Tongue (tissue), 3 donors: ENCODE measurements at places on chromosomes 1 and 21. TPM values are rescaled to one million over a fixed set of nuclear protein-coding genes. Genes with fewer than 3 reads are reported as not detected.

Gene HES3
- not detected for total RNA-seq

Gene MRPL55
- total RNA-seq = 28.7 TPM

Gene KRTAP12-4
- total RNA-seq = not detected

Gene C8A
- not detected for total RNA-seq

Gene NBL1
- 29.5 TPM for total RNA-seq

- DNase-seq = no peak
These were observed 345.4 kb upstream of the NR5A2 start for GRCh38 chr1:199682081-199682480.

DNA sequence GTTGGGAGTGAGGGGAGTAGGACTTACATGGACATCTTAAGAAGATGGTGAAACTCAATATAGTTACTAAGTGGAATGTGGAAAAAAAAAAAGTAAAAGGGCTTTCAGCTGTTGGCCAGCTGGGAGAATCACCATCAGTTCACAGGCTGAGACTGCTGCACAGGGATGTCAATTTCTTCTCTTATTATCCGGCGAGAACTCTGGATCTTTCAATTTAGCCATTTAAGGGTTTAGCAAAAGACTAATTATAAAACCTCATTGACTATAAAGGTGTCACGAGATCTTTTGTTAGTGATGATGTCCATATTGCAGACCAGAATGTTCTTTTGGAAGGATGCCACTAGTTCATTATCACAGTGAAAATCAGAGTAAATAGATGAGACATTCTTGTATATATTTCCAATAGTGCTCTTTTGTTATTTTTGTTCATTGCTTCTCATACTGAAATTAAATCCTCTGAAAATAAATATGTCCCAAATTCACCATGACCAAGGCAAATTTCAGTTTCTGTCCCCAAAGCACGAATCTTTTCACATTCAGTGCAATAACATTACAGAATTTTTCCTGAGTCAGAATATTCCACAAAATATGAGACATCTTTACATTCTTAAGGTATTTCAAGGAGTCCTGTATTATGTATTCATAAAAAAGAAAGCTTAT, 266.1 kb downstream of the DNM3 start:
- DNase-seq = peak; percentile 91

GRCh38 chr1:209609791-209610630, 26.5 kb downstream of the CAMK1G start:
- DNase-seq = no peak

DNA sequence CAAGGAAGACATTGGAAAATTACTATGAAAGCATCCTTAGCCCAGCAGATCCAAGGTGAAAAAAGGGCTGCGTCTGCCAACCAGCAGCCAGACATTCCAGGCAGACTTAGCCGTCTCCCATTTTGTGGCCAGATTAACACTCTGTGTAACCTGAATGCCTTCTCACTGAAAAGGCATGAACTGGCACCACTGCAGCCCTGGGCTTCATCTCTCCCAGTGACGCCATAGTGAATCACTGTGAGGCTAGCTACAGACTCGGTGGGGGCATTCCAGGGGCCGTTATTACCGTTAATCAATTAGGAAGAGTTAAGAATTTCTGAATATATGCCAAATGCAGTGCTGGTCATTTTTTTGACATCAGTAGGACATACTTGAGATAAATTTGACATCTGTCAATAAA, 627.4 kb downstream of the LMO4 start:
- DNase-seq = no peak

DNA sequence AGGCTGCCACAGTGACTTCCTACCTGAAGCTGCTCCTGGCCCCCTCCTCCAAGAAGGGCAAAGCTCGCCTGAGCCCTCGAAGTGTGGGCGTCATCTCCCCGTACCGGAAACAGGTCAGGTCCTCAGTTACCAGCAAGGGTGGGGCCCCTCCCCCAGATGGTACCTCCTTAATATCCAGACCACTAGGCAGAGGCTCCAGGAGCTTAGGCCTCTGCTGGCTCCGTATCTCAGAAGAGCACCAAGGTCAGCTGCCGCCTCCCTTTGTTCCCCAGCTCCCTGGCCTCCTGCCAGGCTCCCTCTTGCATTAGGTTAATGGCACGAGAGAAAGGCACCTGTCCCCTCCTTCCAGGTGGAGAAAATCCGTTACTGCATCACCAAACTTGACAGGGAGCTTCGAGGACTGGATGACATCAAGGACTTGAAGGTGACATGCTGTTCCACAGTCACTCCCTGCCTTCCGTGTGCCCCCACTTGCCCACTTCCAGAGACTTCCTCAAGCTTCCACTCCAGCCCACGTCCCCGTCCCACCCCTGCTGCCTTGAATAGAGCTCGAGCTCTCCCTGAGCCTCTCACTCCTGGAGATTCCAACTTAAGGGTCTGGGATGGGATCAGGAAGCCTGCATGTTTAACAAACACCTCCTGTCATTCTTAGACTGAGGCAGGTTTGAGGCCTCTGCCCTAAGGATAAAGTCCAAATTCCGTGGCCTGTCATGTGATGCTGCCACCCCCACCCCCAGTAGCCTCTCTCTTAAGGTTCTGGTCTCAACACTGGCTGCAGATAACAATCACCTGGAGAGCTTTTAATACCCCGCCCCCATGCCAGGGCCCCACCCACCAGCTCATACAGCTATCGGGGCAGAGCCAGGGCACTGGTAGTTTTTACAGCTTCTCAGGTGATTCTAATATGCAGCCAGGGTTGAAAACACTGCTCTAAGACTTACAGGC, 8.3 kb downstream of the RHOC start:
- DNase-seq = peak; percentile 46

- DNase-seq = no peak
These were observed 9.9 kb upstream of the HLCS start for GRCh38 chr21:36976228-36976861.

DNA sequence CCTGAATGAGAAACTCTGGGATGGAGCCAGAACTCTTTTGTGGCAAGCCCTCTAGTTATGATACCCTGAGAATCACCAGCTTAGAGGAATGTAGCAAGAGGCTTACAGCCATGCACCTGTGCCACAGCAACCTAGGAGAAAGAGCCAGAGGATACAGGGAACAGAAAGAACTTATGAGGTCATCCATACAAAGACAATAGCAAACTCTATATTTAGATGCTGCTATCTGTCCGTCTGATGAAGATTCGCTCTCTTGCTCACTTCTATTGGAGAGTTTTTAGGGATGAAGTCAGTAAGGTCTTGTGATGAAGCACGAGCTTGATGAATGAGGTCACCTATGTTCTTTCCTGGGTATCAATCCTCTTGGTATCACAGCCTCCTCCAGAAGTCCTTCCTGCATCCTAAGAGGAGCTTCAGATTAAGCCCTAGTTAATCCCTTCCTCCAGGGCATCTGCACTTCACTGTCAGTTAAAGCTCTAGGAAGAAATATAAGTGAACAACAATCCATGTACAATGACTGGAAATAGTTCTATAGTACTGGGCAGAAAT, 185.6 kb downstream of the DAB1 start:
- DNase-seq = no peak

- DNase-seq = no peak
These were observed 3.1 kb downstream of the CHD1L start for GRCh38 chr1:147245586-147246021.
